ENCODE measurements at places on chromosomes 16 and 17.
A peak's percentile ranks its signal among the peaks of the same experiment; 100 is the strongest.

DNA sequence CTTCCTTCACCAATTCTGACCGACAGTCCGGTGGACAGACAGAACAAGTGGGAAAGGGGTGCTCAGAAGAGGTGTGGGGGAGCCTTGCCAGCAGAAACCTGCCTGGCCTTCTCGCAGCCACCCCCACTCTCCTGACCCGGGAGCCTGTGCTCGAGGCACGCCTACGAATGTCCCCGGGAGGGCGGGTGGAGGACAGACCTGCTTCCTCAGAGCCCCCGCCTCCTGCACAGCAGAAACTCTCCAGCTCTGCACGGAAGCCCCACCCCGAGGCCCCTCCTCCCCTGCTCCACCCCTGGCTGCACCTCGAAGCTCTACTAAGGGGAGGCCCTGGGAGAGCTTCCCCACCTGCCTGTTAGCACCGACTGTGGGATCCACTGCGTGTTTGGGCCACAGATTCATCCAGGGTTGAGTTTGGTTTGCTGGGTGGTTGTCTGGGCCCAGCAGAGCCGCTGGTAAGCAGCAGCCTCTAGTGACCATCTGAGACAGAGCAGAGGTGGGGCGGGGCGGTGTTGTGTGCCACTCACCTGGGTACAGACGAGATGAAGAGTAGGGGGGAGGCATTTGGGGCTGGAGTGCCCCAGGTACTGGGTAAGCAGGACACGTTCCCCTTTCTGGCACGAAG, 6.2 kb downstream of the TAF1C start:
- H3K4me1 ChIP-seq, result peaks cover 32% of the 10 kb centered on the region
- no peak overlapping the region for H3K27ac ChIP-seq
- no peaks in the 10 kb centered on the region for H3K27me3 ChIP-seq

- H3K27me3 ChIP-seq, result no peaks in the 10 kb centered on the region
- H3K36me3 ChIP-seq, result no peaks in the 10 kb centered on the region
- peaks cover 26% of the 10 kb centered on the region for H3K4me1 ChIP-seq
- peak overlapping the region; percentile 35 for H3K27ac ChIP-seq
- H3K4me3 ChIP-seq, result no peak overlapping the region
These were observed 15.6 kb upstream of the TMEM98 start for GRCh38 chr17:32912218-32912897.

DNA sequence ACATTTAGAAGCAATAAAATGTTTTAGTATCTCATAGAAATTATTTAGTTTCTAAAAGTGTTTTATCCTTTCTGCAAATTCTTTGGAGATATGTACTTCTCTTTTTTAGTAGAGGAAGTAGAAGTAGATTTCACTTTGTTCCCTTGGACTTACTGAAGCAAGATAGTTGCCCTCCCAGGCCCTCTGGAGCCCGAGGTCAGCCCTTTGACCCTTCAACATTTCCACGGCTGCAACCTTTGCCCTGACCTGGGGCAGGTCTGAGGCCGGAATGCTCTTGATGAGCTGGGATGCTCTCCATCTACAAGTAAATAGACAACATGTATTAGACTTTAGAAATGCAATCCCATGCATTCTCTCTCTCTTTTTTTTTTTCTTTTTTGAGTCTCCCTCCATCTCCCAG, 167.5 kb downstream of the CDK5R1 start:
- peaks cover 95% of the 10 kb centered on the region for H3K36me3 ChIP-seq
- H3K4me1 ChIP-seq, result peaks cover 11% of the 10 kb centered on the region
- DNase-seq, result no peak
- H3K4me3 ChIP-seq, result no peak overlapping the region

DNA sequence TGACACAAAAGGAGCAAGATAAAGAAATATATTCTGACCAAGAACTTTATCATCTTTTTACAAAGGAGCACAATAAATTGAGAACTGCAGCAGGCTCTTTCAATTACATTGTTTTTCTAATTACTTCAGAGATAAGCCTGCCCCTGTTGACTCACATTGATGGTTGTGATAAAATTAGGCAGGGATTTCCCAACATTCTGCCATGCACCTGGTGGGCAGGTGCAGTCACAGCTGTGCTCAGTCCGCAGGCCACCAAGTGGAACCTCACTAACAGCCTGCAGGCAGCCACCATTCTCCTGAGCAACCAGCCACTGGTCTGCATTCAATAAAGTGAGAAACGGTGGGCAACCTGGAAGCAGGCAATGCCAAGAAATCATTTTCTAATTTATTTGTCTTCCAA, 5.1 kb downstream of the FANCA start:
- peaks cover 10% of the 10 kb centered on the region for H3K4me1 ChIP-seq
- no peak overlapping the region for H3K4me3 ChIP-seq
- no peak for DNase-seq

DNA sequence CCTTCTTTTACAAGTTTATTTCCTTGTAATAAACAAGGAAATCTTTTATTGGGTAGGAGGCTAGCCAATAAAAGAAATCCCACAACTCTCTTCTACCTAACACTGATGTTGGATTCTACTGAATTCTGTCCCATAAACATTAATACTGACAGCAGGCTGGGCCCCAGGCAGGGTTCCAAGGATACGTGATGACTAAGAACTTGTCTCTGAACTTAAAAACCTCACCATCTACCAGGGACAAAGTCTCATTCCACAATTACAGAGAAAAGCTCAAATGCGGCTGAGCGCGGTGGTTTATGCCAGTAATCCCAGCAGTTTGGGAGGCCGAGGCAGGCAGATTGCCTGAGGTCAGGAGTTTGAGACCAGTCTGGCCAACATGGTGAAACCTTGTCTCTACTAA, 64.9 kb downstream of the ARHGAP17 start:
- DNase-seq, result no peak
- peaks cover 31% of the 10 kb centered on the region for H3K36me3 ChIP-seq
- H3K4me3 ChIP-seq, result no peak overlapping the region
- H3K27ac ChIP-seq, result no peak overlapping the region
- no peaks in the 10 kb centered on the region for H3K27me3 ChIP-seq

- peaks cover 4% of the 10 kb centered on the region for H3K36me3 ChIP-seq
- peaks cover 45% of the 10 kb centered on the region for H3K4me1 ChIP-seq
- DNase-seq, result no peak
These were observed at the start of gene AKTIP for GRCh38 chr16:53502331-53503269. Gene AKTIP, minus strand, starts transcription at chr16:53503209. Its CDS starts 2,950 bp downstream, at chr16:53500259.

- DNase-seq, result no peak
- peaks cover 33% of the 10 kb centered on the region for H3K4me1 ChIP-seq
- H3K27me3 ChIP-seq, result no peaks in the 10 kb centered on the region
- no peak overlapping the region for H3K27ac ChIP-seq
- H3K4me3 ChIP-seq, result no peak overlapping the region
These were observed 27.4 kb upstream of the GSE1 start for GRCh38 chr16:85585711-85586110.

GRCh38 chr17:2064520-2064971, 9.6 kb downstream of the HIC1 start:
- H3K27me3 ChIP-seq, result no peaks in the 10 kb centered on the region
- no peak overlapping the region for H3K4me3 ChIP-seq
- peaks cover 72% of the 10 kb centered on the region for H3K4me1 ChIP-seq
- H3K36me3 ChIP-seq, result no peaks in the 10 kb centered on the region
- no peak for DNase-seq
- peak overlapping the region; percentile 93 for H3K27ac ChIP-seq

DNA sequence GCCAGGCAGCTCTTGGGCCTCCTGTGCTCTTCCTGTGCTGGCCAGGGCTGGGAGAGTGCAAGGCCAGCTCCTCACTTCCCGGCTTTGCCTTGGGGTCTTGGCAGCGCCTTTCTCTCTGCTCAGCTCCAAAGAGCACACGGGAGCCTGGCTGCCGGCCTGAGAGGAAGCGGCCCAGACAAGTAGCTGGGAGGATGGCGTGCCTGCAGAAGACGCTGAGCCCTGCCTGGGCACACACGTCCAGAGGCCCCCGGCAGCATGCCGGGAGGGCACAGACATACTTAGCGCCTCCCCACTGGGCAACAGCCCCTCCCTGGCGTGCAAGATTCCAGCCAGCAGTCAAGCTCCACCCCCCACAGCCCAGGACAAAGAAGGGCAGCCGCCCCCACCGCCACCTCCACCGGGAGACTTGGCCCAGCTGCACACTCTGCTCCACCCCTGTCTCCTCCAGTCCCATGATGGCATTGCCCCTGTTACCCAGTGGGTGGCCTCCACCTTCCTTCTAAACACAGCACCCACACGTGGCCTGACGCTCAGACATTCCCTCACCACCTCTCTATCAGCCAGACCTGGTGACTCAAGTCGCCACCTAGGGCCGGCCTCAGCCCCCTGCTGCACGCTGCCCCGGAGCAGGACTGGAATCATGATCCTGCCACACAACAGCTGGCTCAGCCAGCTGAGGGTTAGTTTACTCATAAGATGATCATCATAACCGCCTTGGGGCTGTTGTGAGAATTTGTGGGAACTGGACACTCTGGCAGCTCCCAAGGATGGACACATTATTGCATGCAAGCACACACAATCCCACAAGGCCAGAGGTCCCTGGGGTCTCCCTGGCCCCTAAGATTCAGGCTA, 12.4 kb downstream of the SGCA start:
- H3K36me3 ChIP-seq, result no peaks in the 10 kb centered on the region
- peak overlapping the region; percentile 85 for H3K27ac ChIP-seq
- peaks cover 21% of the 10 kb centered on the region for H3K4me1 ChIP-seq
- no peaks in the 10 kb centered on the region for H3K27me3 ChIP-seq

DNA sequence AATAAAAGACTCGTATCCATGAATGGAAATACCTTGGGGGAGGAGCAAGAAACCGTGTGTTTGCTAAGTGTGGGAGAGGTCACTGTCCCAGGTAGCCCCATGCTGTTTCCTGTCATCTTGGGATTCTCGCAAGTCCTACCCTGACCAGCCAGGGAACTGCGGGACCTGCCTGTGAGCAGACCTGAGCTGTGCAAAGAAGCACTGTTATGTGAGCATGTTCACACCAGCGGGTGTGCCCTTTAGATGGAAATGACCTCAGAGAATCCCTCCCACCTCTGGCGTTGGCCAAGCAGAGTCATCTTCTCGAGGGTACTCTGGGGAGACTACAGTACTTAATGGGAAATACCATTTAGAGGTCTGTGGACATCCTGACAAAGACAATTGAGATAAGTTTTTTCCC, 127.0 kb upstream of the MON1B start:
- no peak overlapping the region for H3K27ac ChIP-seq
- peaks cover 16% of the 10 kb centered on the region for H3K4me1 ChIP-seq

DNA sequence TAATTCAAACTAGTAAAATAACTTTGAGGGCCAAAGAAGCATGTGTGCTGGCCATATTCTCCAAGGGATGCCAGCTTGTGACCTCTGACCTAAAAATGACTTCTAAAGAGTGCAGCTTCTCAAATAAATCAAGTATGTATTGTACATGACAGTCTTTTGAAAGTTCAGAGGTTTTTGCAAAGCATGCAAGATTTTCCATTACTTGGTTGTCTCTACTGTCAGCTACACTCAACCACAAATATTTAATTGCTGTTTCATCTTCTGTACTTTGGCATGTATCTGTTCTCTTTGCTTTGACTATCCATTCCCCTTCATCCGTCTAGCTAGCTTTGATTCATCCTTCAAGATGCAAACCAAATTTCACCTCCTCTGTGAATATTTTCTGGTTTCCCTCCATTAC, 121.9 kb upstream of the HS3ST2 start:
- DNase-seq, result no peak
- H3K27ac ChIP-seq, result no peak overlapping the region
- no peaks in the 10 kb centered on the region for H3K36me3 ChIP-seq

DNA sequence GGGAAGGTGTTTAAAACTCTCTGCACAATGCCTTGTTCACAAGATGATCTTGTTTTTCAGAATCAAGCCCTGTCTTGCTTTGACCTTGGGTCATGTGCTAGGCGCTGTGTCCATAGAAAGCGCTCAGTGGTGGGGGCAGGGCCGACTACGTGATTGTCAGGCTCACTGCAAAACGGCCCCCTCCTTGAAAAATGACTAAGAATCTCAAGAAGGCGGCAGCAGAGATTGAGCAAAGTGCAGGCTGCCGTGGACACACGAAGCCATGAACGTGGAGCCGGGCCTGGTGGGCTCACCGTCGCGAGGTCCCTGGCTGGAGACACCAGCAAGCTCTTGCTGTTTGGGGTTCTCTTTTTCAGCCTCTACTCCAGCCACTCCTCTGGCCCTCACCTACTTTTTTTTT, 10.2 kb downstream of the ATP2C2 start:
- no peaks in the 10 kb centered on the region for H3K4me1 ChIP-seq
- no peak for DNase-seq
- H3K36me3 ChIP-seq, result no peaks in the 10 kb centered on the region
- H3K27ac ChIP-seq, result peak overlapping the region; percentile 59
- H3K4me3 ChIP-seq, result no peak overlapping the region

DNA sequence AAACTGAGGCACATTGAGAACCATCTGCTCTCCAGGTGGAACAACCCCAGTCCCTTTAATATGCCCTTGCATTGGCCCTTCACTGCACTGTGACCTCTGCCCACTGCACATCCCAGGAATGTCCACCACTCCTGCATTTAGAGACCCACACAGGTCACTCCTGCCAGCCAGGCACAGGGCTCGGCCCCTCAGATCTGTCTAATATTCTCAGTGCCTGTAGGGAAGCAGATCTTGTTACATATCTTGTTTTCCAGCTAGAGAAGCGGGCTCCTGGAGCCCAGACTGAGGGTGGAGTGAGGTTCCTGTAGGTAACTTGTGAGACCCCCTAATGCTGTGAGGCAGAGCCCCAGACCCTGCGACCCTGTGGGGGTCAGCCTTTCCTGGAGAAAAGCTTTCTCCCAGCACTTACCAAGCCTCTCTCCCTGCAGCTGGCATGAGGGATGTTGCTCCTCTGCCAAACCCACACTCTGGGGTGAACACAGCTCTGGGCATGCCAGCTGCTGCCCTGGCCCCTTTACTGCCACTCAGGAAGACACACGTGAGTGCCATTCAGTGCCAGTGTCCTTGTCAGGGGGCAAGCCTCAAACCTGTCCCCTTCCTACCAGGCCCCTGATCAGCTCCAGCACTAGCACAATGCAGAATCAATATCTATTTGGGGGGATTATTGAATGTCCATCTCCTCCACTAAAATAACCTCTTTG, 40.3 kb upstream of the CRHR1 start:
- no peaks in the 10 kb centered on the region for H3K36me3 ChIP-seq
- H3K4me1 ChIP-seq, result no peaks in the 10 kb centered on the region
- no peak overlapping the region for H3K4me3 ChIP-seq
- H3K27ac ChIP-seq, result no peak overlapping the region
- no peak for DNase-seq

- no peaks in the 10 kb centered on the region for H3K27me3 ChIP-seq
- H3K4me3 ChIP-seq, result no peak overlapping the region
- H3K4me1 ChIP-seq, result no peaks in the 10 kb centered on the region
- no peak overlapping the region for H3K27ac ChIP-seq
- no peaks in the 10 kb centered on the region for H3K36me3 ChIP-seq
- no peak for DNase-seq
These were observed 1109.7 kb downstream of the CDH11 start for GRCh38 chr16:64012166-64012565.

GRCh38 chr17:38904892-38905291, 20.5 kb upstream of the LASP1NB start:
- peaks cover 85% of the 10 kb centered on the region for H3K36me3 ChIP-seq
- no peak overlapping the region for H3K4me3 ChIP-seq
- no peak for DNase-seq
- H3K4me1 ChIP-seq, result peaks cover 43% of the 10 kb centered on the region
- no peak overlapping the region for H3K27ac ChIP-seq
- no peaks in the 10 kb centered on the region for H3K27me3 ChIP-seq

DNA sequence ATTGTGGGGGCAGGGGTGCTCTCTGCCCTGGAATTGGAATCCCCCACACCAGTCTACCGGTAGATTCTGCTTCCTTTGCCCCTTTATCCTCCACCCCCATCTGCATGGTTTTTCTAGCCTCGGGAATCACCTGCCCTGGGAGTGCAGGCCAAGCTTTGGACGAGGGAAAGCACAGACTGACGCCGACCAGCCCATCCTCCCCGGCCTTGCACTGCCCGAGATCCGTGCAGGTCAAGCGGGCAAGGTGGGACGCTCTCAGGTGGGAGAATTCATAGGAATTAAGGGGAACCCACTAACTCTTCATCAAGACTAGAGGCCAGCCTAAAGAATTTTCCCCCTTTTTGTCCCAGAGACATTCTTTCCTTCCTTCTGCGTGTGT, 9.9 kb upstream of the HOXB13 start:
- no peak overlapping the region for H3K4me3 ChIP-seq
- peaks cover 14% of the 10 kb centered on the region for H3K4me1 ChIP-seq
- DNase-seq, result no peak
- H3K36me3 ChIP-seq, result no peaks in the 10 kb centered on the region
- H3K27me3 ChIP-seq, result peaks cover 100% of the 10 kb centered on the region
- no peak overlapping the region for H3K27ac ChIP-seq

Measured in esophagus squamous epithelium (tissue), 5 donors.